ENCODE measurements at places on chromosomes 7 and 10. TPM values are rescaled to one million over a fixed set of nuclear protein-coding genes. Genes with fewer than 3 reads are reported as not detected.

Gene CYP2E1
- total RNA-seq: 0.62 TPM

GRCh38 chr10:71899665-71900412, 48.8 kb upstream of the PSAP start:
- DNase-seq: no peak

- no peak for DNase-seq
Measured at GRCh38 chr10:123781956-123782500, 109.6 kb downstream of the CPXM2 start.

GRCh38 chr7:78558566-78558965, 760.0 kb downstream of the PHTF2 start:
- no peak for DNase-seq

DNA sequence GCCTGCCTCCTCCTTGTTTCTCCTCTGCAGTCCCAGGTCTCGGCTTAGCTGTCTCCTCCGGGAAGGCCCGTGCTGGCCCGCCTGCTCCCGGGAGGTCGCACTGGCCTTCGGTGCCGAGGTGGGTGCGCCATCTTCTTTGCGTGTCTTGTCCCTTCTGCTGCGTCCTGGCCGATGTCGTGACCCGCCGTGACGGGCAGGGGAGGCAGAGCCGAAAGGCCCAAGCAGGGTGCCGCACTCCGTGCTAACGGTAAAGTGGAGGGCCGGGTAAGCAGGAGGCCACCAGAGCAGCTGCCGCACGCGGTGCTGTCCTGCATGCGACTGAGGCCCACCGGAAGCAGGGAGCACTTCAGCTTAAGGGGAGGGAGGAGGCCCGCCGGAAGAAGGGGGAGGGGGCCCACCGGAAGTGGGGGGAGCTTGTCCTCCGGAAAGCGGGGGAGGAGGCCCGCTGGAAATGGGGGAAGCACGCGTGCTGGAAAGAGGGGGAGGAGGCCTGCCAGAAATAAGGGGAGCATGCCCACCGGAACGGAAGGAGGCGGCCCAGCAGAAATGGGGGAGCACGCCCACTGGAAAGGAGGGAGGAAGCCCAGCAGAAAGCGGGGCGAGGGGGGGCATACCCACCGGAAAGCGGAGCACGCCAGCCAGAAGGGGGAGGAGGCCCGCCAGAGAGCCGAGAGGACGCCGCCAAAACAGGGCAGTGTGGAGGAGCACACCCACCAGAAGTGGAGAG, 71.4 kb downstream of the PROSER2 start:
- DNase-seq: no peak

GRCh38 chr7:1560620-1561031, 4.6 kb upstream of the TMEM184A start:
- DNase-seq: no peak

GRCh38 chr10:110225441-110225755, 18.0 kb downstream of the MXI1 start:
- no peak for DNase-seq

DNA sequence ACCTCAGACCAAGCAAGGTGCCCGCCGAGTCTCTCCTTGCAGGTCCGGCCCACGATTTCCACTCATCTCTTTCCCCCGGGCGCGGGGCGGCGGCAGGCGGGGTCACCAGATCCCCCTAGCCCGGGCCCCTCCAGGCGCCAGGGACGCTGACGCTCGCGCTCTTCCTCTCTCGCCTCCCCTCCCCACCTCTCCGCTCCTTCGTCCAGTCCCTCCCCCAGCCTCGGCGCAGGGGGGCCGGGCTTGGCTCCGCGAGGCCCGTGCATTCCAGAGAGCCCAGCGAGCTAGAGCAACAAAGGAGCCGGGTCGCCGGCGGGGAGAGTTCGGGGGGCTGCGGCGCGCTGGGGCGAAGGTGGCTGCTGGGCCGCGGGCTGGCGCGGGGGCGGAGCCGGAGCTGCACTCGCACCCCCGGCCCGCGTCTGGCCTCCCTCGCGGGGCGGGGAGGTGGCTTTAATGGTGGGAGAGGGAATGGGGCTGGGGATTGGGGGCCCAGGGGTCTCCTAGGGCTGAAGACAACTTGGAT, at the start of gene SMO:
Gene SMO (plus strand): TSS at position 262 of the 520 bp plus-strand sequence. CDS start 519 bp downstream, outside the sequence.
- peak; percentile 92 for DNase-seq

DNA sequence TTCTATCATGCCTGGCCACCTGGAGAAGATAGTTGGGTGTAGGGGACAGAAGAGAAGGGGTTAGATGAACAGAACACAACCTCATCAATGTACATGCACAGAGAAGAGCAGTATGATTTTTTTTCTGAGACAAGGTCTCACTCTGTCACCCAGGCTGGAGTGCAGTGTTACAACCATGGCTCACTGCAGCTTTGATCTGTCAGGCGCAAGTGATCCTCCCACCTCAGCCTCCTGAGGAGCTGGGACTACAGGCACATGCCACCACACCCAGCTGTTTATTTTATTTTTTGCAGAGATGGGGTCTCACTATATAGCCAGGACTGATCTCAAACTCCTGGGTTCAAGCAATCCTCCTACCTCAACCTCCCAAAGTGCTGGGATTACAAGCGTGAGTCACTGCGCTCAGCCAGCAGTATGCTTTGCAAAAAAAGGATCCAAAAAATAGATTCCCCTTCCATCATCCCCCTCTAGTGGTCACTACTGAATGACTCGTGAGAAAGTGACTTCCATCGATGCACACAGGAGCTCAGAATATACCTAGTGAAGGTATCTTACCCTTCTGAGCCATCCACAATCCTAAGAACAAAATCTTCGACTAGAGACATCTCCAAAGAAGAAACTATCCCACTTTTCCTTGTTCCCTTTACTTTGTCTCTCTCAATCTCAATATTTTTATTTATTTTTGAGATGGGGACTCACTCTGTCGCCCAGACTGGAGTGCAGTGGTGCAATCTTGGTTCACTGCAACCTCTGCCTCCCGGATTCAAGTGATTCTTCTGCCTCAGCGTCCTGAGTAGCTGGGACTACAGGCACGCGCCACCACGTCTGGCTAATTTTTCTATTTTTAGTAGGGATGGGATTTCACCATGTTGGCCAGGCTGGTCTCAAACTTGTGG, 21.0 kb downstream of the ZCWPW1 start:
- DNase-seq: no peak

- no peak for DNase-seq
Measured at GRCh38 chr7:155262031-155262430, 35.6 kb upstream of the INSIG1 start.

GRCh38 chr7:33075818-33076518, 13.4 kb upstream of the NT5C3A start:
- no peak for DNase-seq

GRCh38 chr7:151876899-151877777, at the start of gene PRKAG2:
Gene PRKAG2 (minus strand): TSS chr7:151877115. CDS start chr7:151876620, 495 bp downstream.
- no peak for DNase-seq

GRCh38 chr10:58846856-58847255, 329.6 kb upstream of the PHYHIPL start:
- DNase-seq: no peak

DNA sequence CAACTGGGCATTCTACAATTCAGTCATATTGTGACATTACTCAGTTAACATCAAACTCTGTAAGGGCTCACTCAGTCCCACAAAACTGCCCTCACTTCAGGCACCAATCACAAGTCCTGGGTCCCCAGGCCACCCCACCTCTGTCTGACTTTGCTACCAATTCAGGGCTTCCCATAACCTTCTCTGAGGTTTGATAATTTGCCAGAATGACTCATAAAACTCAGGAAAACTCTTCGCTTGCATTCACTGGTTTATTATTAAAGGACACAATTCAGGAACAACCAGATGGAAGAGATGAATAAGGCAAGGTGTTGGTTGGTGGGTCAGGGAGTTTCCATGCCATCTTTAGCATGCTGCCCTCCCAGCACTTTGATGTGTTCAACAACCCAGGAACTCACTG, 41.3 kb downstream of the AVL9 start:
- DNase-seq: no peak

All from type B pancreatic cell (in vitro differentiated cells).